ENCODE measurements at places on chromosomes 16 and 17.
A peak's percentile ranks its signal among the peaks of the same experiment; 100 is the strongest.

DNA sequence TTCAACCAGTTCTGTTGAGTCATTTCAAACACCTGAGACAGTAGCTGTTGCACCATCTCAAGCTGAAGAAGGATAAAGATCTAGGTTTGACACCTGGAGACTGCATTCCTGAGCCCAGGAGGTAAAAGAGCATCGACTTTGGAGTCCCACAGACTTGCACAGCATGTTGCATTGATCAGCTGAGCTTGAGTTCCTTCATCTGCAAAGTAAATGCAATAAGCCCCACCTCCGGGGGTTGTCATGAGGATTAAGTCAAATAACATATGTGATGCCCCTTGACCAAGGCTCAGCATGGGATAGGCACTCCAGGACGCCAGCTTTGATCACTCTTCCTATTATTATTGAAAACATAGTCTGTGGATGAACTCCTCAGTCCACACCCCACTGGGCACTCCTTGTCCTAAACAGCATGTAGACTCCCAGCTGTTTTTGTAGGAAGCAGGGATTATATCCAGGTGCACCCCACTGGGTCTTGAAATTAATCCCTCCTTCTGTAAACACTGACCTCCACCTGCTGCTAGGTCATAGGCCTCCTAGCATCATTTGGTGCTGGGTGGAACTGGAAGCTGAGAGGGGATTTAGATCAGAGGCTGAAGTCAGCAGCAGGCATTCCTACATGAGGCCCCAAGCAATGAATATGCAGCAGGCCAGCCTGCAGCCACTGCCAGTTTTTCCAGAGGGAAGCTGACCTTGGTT is 259.0 kb downstream of the HS3ST4 start:
- no peak overlapping the region for H3K27ac ChIP-seq
- H3K27me3 ChIP-seq: no peaks in the 10 kb centered on the region
- H3K4me1 ChIP-seq: no peaks in the 10 kb centered on the region
- H3K4me3 ChIP-seq: no peak overlapping the region
- H3K36me3 ChIP-seq: no peaks in the 10 kb centered on the region
- no peak for DNase-seq

DNA sequence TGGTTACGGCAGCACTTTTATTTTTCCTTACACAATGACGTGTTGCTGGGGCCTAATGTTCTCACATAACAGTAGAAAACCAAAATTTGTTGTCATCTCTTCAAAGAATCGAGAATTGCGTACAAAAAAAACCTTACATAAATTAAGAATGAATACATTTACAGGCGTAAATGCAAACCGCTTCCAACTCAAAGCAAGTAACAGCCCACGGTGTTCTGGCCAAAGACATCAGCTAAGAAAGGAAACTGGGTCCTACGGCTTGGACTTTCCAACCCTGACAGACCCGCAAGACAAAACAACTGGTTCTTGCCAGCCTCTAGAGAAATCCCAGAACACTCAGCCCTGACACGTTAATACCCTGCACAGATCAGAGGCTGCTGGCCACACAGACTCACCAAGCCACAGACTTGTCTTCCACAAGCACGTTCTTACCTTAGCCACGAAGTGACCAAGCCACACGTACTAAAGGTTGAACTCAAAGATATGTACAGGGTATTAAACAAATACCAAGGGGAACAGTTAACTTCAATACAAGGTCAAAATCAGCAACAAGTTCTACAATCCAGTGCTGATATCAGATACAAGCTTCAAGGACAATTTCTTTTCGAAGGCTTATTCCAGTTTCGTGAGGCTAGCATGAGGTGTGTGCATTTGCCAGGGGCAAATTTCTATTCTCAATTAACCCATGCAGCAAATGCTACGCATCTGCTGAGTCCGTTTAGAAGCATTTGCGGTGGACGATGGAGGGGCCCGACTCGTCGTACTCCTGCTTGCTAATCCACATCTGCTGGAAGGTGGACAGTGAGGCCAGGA is 2.4 kb downstream of the ACTG1 start:
- H3K36me3 ChIP-seq: peaks cover 37% of the 10 kb centered on the region
- H3K4me3 ChIP-seq: peak overlapping the region; percentile 96
- H3K4me1 ChIP-seq: peaks cover 24% of the 10 kb centered on the region

DNA sequence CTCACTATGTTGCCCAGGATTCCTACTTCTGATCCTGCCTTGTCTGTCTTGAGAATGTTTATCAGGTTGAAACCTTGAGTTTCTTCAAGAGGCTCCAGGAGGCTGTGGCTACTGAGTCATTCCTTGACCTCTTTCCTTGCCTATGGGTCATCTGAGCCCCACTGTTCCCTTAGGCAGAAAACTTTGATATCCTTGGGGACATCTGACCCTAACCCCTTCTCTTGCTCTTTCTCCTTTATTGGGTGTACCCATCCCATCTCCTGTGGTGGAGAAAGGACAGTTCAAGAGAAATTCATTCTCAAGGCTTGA is 12.5 kb downstream of the ARL4D start:
- H3K4me3 ChIP-seq: no peak overlapping the region
- no peak for DNase-seq
- no peaks in the 10 kb centered on the region for H3K27me3 ChIP-seq
- no peaks in the 10 kb centered on the region for H3K4me1 ChIP-seq

DNA sequence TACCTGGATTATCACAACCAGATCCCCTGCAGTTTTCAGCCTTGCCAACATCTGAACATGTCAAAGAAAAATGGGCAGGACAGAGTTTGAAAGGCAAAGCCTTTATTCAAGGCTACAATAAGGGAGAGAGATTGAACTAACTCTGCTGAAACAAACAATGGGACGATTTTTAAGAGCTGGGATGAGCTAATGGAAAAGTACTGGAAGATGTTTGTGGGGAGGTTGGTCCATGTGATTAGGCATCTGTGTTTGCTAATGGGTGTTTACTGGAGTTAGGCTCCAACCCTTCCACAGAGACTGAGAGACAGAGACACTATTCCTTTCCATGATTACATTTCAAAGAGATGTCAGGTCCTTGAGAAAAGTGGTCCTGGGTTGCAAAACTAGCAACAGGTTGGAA is 35.0 kb upstream of the HSBP1 start:
- H3K4me3 ChIP-seq: no peak overlapping the region
- no peaks in the 10 kb centered on the region for H3K27me3 ChIP-seq
- no peak for DNase-seq
- no peaks in the 10 kb centered on the region for H3K4me1 ChIP-seq
- H3K27ac ChIP-seq: no peak overlapping the region
- no peaks in the 10 kb centered on the region for H3K36me3 ChIP-seq

DNA sequence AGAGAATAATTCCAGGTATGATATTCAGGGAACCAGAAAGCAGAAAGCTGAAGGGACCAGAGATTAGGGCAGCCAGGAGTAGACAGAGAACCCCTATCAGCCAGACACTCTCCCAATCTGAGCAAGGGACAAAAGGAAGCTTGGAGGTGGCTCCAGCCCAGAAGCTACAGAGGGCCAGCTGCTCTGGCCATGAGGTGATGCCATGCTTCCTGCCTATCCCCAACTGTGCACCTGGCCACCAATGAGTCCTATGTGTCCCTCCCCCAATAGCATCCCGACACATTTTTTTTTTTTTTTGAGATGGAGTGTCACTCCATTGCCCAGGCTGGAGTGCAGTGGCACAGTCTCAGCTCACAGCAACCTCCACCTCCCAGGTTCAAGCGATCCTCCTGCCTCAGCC is 30.0 kb downstream of the NSMCE1 start:
- no peak overlapping the region for H3K4me3 ChIP-seq
- no peaks in the 10 kb centered on the region for H3K27me3 ChIP-seq
- H3K27ac ChIP-seq: peak overlapping the region; percentile 98
- no peak for DNase-seq
- H3K36me3 ChIP-seq: peaks cover 5% of the 10 kb centered on the region

DNA sequence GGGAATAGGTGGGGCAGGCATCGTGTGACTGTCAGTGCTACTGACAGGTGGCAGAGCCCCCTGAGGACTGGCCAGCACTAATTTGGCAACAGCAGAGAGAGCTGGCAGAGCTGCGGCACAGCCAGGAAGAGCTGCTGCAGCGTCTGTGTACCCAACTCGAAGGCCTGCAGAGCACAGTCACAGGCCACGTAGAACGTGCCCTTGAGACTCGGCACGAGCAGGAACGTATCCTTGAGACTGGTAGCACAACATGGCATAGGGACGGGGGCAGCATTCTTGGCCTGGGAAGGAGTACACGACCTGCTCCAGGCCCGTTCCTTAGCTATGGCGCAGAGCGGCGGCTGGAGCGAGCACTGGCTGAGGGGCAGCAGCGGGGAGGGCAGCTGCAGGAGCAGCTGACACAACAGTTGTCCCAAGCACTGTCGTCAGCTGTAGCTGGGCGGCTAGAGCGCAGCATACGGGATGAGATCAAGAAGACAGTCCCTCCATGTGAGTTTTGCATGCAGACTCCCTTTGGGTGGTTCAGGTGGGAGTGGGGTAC is 3.0 kb upstream of the NRN1L start:
- no peak overlapping the region for H3K4me3 ChIP-seq
- peaks cover under 1% of the 10 kb centered on the region for H3K4me1 ChIP-seq
- DNase-seq: no peak
- no peaks in the 10 kb centered on the region for H3K27me3 ChIP-seq

DNA sequence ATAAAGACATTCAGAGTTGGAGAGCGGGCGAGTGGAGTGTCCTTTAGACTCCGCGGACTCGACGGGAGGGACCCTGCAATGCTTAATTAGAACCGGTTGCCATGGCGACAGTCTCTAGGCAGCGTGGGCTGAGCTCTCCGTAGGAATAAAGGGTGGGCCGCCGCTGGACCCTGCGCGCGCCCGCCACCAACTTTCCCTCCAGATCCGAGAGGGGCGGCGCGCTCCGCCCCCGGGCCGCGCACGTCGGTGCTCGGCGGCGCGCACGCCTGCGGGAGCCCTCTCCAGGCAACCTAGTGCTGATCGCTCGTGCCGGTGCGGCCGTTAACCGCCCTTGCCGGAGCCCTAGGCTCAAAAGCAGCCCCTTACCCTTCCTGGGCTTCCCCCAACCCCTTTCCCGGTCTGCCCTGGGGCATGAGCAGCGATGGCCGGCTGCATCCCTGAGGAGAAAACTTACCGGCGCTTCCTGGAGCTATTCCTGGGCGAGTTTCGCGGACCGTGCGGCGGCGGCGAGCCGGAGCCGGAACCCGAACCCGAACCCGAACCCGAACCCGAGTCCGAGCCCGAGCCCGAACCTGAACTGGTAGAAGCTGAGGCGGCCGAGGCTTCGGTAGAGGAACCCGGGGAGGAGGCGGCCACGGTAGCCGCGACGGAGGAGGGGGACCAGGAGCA is at the start of gene PPM1E:
Gene PPM1E, plus strand, starts transcription at position 278 of the 669 bp plus-strand sequence.
- H3K36me3 ChIP-seq: no peaks in the 10 kb centered on the region
- peak within 1 kb of the TSS; percentile 80 for H3K4me3 ChIP-seq
- H3K4me1 ChIP-seq: peaks cover 6% of the 10 kb centered on the region
- H3K27me3 ChIP-seq: peaks cover 29% of the 10 kb centered on the region

- no peak overlapping the region for H3K4me3 ChIP-seq
- no peak overlapping the region for H3K27ac ChIP-seq
- H3K4me1 ChIP-seq: no peaks in the 10 kb centered on the region
Observed at GRCh38 chr17:55162556-55162946, 102.2 kb upstream of the HLF start.

DNA sequence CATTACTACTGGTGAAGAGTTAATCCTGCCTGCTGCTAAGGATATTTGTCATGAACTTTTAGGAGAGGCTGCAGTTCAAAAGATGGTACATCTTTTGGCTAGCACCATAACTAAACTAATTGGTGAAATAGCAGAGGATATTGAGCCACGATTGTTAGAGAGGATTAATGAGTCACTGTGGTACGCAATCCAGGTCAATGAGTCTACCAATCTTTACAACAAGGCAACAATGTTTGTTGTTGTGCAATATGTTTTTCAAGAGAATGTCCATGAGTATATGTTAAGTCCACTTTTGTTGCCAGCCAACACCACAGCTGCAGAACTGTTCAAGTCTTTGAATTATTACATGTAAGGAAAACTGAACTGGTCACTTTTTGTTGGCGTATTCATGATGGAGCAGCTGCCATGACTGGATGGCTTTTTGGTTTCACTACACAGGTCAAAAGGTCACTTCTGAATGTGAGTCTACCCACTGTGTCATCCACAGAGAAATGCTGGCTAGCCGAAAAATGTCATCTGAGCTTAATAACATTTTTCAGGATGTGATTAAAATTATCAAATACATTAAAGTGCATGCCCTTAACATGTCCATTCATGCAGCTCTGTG is 402.6 kb upstream of the KIF2B start:
- DNase-seq: no peak
- no peaks in the 10 kb centered on the region for H3K36me3 ChIP-seq
- no peaks in the 10 kb centered on the region for H3K4me1 ChIP-seq
- no peak overlapping the region for H3K4me3 ChIP-seq

- H3K36me3 ChIP-seq: no peaks in the 10 kb centered on the region
- no peak overlapping the region for H3K4me3 ChIP-seq
- peaks cover 11% of the 10 kb centered on the region for H3K27me3 ChIP-seq
- DNase-seq: no peak
- H3K27ac ChIP-seq: no peak overlapping the region
- peaks cover 6% of the 10 kb centered on the region for H3K4me1 ChIP-seq
Observed at GRCh38 chr17:43543771-43544575, 2.2 kb downstream of the ETV4 start.

GRCh38 chr16:77551357-77551756 is 116.5 kb upstream of the ADAMTS18 start:
- H3K27ac ChIP-seq: no peak overlapping the region
- H3K4me1 ChIP-seq: no peaks in the 10 kb centered on the region
- H3K4me3 ChIP-seq: no peak overlapping the region
- no peak for DNase-seq
- no peaks in the 10 kb centered on the region for H3K27me3 ChIP-seq

DNA sequence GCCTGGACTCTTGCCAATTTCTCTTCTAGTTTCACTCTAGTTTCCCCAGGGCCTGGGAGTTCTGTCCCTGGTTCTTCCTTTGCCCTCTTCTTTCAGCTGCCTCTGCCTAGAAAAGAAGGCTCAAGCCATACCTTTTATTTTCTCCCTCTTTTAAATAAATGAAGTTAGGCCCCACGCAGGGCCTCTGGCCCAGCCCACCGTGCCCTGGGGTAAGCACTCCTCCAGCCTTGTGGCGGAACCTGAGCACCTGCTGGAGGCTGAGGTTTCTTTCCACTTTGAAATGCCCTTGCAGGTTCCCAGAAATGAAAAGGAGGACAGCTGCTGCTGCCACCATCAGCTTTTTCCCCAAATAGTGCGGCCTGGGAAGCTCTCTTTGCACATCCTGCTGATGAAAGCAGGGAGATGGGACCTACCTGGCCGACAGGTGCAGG is 139.4 kb downstream of the CCDC182 start:
- peak overlapping the region; percentile 91 for H3K27ac ChIP-seq
- no peak for DNase-seq
- H3K36me3 ChIP-seq: no peaks in the 10 kb centered on the region
- no peaks in the 10 kb centered on the region for H3K27me3 ChIP-seq
- no peak overlapping the region for H3K4me3 ChIP-seq
- H3K4me1 ChIP-seq: peaks cover 97% of the 10 kb centered on the region

DNA sequence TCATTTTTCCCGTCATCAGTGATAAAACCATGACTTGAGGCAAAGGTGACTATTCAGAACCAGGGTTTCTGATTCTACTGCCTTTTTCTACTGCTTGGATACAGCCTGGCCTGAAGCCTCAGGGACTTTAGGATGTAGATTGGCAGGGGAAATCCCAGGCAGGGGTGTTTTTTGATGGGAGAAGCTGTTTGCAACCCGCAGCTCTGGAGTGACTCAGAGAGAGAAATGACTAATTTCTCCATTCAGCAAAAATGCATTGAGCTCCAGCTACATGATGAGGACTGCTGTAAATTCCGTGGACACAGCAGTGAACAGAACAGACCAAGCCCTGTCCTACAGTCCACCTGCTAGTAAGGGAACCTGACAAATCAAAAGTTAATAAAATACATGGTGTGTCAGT is 560.6 kb downstream of the CDH13 start:
- no peak overlapping the region for H3K27ac ChIP-seq
- no peaks in the 10 kb centered on the region for H3K4me1 ChIP-seq
- H3K27me3 ChIP-seq: no peaks in the 10 kb centered on the region
- no peaks in the 10 kb centered on the region for H3K36me3 ChIP-seq

- H3K4me3 ChIP-seq: no peak overlapping the region
- no peak for DNase-seq
- peaks cover 5% of the 10 kb centered on the region for H3K36me3 ChIP-seq
- H3K4me1 ChIP-seq: peaks cover 48% of the 10 kb centered on the region
- H3K27me3 ChIP-seq: no peaks in the 10 kb centered on the region
Observed at GRCh38 chr17:7853691-7854038, 1.2 kb upstream of the TMEM88 start.

Data from T-cell (primary cell).